ENCODE measurements at places on chromosomes 5 and 9.

DNA sequence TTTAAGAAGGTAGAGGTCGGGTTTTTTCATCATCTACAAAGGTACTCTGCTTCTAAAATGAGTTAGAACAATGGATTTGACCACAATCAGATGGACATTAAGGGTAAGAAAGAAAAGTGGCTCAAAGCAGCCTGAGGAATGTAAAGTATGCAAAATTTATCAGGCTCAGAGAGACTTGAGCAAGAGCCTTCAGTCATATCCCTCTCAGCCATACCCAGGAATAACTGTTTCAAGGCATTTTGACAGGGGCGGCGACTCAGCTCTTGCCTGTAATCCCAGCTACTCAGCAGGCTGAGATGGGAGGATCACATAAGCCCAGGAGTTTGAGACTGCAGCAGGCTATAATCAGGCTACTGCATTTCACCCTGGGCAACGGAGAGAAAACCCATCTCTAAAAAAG, 38.8 kb upstream of the ANXA2R start:
- no peak for DNase-seq

GRCh38 chr5:125274938-125275724, 528.7 kb upstream of the ZNF608 start:
- no peak for DNase-seq

- no peak for DNase-seq
Measured at GRCh38 chr9:6488395-6488794, 75.4 kb downstream of the UHRF2 start.

DNA sequence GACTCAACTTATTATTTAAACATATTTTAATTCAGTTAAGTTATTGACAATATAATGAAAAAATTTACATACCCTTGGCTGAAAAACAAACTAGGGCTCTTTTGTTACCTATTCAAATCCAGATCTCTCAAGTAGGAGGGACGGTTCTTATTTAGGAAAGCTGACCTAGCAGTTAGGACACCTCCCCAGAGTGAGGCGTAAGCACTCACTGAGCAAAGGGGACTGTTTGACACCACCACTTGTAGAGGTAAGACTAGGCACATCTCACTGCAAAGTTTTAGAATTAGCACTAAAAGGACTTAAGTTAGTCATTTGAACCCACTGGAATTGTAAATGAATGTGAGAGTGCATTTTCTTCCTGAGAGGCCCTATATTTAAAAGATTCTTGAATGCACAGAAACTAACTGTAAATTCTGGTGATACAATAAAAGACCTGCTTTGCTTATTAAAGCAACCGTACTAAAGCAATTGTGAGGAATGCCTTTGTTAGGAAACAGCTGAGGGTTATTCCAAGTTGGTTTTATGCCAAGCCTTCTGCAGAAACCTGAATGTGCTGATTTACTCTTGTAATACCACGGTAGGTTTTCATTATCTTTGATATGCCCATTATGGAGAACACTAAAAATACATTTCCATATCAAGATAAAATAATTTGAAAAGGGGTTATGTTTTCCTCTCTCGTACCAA, 16.2 kb downstream of the HACD4 start:
- DNase-seq, result no peak

- no peak for DNase-seq
Measured at GRCh38 chr5:169567079-169567478, 16.5 kb upstream of the SPDL1 start.

- DNase-seq, result no peak
Measured at GRCh38 chr9:135345775-135346433, 133.7 kb upstream of the PPP1R26 start.

GRCh38 chr5:169691471-169691870, 54.4 kb downstream of the DOCK2 start:
- no peak for DNase-seq

DNA sequence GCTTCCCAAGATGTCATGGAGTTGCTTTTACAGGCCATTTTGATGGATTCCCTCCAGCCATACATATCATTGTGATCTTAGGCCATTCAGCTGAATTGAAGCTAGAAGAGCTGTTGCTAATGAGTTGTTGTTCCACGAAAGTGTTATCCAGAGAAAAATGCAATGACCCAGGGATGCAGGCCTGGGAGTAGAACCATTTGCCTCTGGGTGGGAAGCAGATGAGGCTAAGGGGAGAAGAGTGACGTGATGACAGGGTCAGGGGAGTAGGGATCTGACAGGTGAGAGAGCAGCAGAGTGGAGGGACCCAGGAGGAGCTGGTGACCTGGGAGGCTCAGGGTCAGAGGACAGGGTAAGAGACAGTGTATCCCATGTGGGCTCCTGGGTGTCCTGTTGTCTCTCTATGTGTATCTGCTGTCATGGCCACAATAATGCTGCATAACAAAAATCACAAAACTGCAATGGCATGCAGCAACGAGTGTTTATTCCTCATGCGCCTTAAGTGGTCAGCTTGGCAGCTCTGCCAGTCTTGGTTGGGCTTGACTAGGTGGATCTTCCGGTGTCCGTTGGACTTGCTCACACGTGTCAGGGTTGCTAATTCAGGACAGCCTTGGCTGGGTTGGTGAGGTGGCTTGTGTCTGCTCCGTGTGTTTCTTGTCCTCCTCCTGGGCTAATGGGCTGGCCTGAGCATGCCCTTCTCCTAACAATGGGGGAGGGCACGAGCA, 90.6 kb downstream of the LIFR start:
- no peak for DNase-seq

GRCh38 chr5:40945111-40945510, 35.8 kb downstream of the C7 start:
- DNase-seq, result no peak

DNA sequence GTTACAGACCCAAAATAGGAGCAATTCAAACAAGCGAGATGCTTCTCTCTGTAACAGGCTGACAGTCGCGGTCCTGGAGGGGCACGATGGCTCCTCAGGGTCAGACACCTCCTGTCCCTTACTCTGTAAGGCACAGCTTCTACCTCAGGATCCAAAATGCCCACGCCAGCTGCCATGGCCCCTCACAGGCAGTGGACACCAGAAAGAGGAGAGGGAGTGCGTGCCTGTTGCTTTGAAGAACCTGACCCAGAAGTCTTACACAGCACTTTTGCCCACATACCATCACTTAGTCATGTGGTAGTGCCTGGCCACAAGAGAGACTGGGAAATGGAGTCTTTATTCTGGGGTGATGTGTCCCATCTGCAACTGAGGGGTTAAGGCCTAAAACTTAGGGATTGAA, 11.6 kb upstream of the ABL1 start:
- DNase-seq, result no peak

GRCh38 chr5:6747103-6747502, 33.9 kb downstream of the TENT4A start:
- DNase-seq, result no peak

All from CD4-positive, alpha-beta T cell treated with Interleukin-17A for 1 hour (primary cell).